ENCODE measurements at places on chromosomes 4 and X.
A peak's percentile ranks its signal among the peaks of the same experiment; 100 is the strongest.

- no peak for DNase-seq
Observed at GRCh38 chr4:89242216-89242615, 65.4 kb downstream of the GPRIN3 start.

- no peak for DNase-seq
Observed at GRCh38 chr4:2511645-2512131, 24.8 kb upstream of the FAM193A start.

- peak; percentile 4 for DNase-seq
Observed at GRCh38 chrX:50100188-50100587, 100.6 kb downstream of the AKAP4 start.

DNA sequence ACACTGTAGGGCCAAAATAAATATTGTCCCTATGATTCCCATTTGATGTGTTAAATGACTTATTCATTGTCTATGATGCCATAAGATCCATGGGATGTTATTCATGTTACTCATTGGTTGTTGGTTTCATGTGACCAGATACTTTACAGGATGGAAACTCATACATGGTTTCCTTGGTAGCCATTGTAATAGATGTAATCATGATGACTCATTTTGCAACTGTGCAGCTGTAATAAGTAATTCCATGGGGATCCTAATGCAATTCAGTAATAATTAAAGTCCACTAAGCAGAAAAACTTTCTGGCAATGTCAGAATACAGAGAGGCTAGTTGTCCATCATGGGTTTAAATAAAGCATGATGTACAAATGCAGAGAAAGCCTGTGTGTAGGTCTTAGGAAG lies 389.7 kb upstream of the NR3C2 start:
- DNase-seq, result peak; percentile 92

DNA sequence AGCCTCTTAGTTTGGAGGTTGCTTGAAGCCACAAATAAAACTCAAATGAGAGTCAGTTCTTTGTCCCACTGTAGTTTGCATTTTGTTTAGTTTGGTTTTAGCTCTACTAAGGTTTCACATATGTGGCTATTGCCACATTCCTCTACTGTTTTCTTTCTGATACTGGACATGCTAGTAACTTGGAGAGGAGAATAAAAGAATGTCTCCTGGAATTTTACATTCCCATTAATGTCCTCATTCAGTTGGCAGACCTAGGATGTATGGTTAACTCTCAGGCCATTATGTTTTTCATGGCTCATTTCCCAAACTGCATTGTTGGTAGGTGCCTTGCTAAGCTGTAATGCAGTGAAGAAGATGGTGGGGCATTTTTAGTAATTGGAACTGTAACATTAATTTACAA lies 29.9 kb downstream of the UPRT start:
- peak; percentile 77 for DNase-seq

- no peak for DNase-seq
Observed at GRCh38 chr4:8916351-8916885, 44.8 kb upstream of the HMX1 start.

DNA sequence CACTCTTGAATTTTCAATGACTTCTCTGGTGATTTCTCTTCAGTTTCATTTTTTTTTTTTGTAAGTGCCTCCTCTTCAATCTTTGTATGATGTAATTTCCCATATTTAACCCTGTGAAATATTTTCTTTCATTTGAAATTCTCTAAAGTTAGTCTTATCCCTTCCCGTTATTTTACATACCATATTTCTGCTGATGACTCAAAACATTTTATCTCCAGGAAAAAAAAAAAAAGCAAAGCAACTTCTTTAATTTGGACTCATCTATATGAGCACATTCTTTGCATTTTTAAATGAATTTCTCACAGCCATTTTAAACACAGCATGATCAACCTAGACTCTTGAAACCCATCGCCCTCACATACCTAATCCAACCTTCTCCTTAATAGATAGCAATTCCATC lies 1831.4 kb downstream of the ARAP2 start:
- peak; percentile 45 for DNase-seq

- DNase-seq, result no peak
Observed at GRCh38 chr4:42910459-42910858, 17.9 kb downstream of the GRXCR1 start.

DNA sequence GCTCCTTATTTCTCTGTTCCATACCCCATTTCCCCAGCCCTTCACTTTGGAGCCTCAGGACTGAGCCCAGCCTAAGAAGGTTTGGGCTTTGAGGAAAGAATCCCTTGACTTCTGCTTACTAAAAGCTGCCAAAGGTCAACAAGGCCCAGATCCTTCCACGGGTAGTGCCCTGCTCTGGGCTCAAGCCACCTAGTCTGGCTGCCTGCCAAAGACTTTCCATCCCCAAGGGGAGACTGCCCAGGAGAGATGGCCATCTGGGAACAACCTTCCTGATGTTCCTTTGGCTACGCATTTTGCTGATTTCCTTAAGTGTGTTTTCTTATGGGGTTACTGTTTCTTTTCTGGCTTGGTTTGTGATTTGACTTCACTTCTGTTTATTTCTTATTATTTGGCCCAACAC lies 49.8 kb upstream of the NDP start:
- DNase-seq, result no peak

DNA sequence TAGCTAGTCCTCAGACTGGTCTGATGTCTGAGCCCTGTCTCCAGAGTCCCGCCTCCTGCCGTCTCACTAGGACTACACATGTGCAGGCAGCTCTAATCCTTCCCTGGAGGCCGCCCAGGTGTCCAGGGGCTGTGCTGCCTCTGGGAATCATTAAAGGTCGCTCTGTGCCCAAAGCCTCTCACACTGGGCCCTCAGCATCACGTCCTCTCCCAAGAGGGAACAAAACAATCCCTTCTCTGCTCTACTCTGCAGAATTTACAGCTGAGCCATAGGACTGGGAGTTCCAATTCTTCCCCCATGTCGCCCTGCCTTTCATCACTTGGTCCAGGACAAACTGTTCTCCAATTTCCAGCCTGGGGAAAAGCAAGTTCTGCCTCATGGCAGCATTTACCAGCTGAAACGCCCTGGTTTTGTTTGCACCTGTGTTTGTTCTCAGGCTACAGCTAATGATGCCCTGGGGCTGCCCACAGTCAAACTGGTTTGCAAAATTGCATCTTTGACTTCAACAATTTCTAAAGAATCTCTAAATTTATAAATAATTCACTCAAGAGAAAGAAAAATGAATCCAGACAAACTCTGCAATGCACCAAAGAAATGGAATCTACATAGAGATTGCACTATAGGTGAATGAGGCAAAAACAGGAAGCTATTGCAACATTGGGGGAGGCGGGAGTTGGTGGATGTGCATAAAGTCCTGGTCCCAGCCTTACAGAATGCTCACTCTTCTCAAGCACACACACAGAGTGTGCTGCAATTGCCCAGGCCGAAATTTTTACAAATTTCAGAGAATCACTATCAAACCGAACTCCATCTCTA lies 7.2 kb upstream of the MRFAP1 start:
- DNase-seq, result peak; percentile 58

DNA sequence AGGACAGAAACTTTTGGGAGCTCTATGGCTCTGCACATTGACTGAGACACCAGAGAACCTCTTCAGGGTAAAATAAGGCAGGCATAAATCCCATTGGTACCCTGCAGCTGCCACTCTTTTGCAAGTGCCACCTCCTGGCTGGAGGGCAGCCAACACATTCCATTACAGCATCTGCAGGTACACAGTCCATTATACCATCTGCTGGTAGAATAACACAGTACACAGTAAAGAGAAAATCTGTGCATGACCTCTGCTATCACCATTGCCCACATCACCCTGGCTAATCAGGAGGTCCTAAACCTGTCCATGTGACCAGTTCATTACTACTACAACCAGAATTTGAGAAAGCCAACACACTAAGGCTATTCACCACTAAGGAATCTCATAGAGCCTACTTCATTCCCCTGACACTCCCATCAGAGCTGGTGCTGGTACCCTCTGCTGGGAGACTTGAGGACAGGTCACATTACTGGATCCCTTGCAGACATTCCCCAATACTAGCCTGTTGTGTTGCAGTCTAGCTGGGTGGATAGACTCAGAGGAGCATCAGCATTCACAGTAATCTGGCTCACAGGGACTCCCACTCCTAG lies 176.2 kb upstream of the TACR3 start:
- peak; percentile 16 for DNase-seq

DNA sequence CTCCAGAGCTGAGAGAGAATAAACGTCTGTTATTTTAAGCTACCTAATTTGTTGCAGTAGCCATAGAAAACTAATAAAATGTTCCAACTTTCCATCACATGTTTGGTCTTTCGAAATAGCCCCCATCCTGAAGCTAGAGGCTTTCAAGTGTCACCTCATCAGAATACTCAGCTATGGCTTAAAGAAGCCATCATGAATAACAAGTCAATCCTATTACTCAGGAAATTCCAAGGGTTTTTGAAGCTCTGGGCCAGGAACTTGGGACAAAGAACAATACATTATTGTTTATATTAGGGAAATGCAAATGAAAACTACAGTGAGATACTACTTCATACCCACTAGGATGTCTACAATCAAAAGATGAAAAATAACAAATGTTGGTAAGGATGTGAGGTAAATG lies 42.2 kb downstream of the TBCK start:
- DNase-seq, result peak; percentile 58

GRCh38 chrX:77917294-77917933 lies 6.9 kb downstream of the ATP7A start:
- no peak for DNase-seq

GRCh38 chrX:40514376-40514775 lies 66.4 kb upstream of the ATP6AP2 start:
- no peak for DNase-seq

GRCh38 chr4:168555437-168555836 lies 58.6 kb downstream of the PALLD start:
- DNase-seq, result no peak

- peak; percentile 39 for DNase-seq
Observed at GRCh38 chr4:53653484-53654053, 62.3 kb upstream of the LNX1 start.

DNA sequence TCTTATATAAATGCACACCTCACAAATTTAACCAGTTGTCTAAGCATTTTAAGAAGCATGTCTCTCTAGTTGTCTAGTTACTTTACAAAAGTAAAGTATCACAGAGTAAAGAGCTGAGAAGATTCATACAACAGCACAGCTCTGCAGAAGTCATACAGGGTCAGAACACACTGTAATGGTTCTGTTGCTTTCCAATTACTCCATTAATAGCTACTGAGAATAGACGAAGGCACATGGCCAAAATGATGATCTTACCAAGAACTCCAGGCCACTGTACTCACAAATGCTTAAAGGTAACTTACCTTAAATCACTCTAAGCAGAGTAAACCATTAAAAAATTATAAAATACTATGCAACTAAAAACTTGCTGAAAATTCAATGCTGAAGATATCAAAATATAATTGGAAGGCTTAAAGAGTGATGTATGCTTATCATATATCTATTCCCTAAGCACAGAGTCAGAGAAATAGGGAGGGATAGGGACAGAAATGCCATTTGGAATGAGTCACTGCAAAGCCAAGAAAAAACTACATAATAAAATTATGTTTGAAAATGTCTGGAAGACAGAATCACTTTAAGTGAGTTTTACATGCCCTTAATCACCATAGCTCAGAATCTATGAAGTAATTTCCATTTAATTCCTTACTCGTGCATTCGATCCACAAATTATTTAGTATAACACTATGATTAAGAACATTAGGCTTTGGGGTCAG lies 71.0 kb downstream of the DDX60L start:
- DNase-seq, result peak; percentile 78

- DNase-seq, result no peak
Observed at GRCh38 chrX:149939655-149939904, 1.3 kb upstream of the EOLA2 start.

- DNase-seq, result peak; percentile 95
Observed at GRCh38 chr4:86924811-86925210, 10.0 kb upstream of the AFF1 start.

GRCh38 chr4:46370531-46370930 lies 19.4 kb downstream of the GABRA2 start:
- no peak for DNase-seq

GRCh38 chr4:78242071-78242470 lies 184.9 kb downstream of the FRAS1 start:
- DNase-seq, result peak; percentile 56

GRCh38 chr4:168928346-168928745 lies 81.7 kb downstream of the CBR4 start:
- DNase-seq, result no peak
